ENCODE measurements at places on chromosomes 11 and 22.
A peak's percentile ranks its signal among the peaks of the same experiment; 100 is the strongest.

- DNase-seq = no peak
Observed at GRCh38 chr11:87901341-87901740, 273.9 kb downstream of the RAB38 start.

DNA sequence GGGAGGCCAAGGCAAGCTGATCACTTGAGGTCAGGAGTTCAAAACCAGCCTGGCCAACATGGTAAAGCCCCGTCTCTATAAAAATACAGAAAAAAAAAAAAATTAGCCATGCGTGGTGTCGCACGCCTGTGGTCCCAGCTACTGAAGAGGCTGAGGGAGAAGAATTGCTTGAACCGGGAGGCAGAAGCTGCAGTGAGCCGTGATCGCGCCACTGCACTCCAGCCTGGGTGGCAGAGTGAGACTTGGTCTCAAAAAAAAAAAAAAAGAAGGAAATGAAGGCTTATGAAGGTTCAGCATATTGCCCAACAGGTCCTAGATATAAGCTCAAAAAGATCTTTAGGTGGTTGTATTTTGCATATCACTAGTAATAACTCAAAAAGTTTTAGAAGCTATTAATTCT is 10.2 kb downstream of the ATL3 start:
- DNase-seq = no peak

DNA sequence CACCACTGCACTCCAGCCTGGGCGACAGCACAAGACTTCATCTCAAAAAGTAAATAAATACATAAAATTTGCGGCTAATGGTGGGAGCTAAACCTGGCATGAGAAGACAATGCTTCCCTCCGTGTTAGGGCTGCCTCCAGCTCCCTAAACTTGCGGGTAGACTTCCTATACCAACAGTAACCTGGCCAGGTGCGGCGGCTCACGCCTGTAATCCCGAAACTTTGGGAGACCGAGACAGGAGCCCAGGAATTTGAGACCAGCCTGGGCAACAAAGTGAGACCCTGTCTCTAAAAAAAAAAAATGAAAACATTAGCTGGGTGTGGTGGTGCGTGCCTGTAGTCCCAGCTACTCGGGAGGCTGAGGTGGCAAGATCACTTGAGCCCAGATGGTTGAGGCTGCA is 25.3 kb downstream of the SLC25A18 start:
- DNase-seq = no peak

GRCh38 chr11:61671527-61671926 is 8.7 kb upstream of the DAGLA start:
- DNase-seq = no peak

DNA sequence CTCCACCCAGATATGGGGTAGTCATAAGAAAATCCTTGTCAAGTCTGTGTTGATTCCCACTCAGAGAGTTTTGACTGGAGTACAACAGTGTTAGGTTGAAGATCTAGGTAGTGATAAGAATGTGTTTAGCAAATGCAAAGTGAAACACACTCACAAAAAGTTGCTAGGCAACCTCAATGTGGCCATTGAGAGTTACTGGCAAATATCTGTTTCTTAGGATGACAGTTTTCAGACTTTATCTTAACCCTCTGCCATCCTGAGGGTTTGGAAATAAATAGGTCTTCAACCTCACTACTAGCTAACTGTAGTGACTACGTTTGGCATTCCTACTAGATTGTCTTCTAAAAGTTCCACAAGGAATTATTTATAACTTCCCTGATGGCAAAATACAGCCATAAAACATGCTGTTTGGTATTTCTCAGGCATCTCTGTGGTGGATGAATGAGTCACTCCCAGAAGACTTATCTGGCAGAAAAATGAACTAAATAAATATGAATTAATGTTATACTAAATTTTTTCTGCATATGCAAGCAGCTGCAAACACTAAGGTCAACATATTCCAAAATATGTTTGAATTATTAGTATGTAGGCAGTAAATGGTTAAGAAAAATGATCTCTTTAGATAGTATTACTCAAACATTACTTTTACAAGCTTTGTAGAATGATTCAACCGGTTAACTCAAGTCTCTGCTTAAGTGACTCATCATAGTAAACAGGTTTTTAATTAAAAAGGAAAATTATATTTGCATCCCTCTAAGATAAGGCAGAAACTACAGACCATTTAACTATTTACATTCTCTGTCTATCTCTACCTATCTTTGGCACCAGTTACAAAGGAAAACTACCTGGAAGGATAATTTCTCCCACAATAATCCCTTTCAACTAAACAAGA is 17.1 kb upstream of the SYTL2 start:
- DNase-seq = no peak

DNA sequence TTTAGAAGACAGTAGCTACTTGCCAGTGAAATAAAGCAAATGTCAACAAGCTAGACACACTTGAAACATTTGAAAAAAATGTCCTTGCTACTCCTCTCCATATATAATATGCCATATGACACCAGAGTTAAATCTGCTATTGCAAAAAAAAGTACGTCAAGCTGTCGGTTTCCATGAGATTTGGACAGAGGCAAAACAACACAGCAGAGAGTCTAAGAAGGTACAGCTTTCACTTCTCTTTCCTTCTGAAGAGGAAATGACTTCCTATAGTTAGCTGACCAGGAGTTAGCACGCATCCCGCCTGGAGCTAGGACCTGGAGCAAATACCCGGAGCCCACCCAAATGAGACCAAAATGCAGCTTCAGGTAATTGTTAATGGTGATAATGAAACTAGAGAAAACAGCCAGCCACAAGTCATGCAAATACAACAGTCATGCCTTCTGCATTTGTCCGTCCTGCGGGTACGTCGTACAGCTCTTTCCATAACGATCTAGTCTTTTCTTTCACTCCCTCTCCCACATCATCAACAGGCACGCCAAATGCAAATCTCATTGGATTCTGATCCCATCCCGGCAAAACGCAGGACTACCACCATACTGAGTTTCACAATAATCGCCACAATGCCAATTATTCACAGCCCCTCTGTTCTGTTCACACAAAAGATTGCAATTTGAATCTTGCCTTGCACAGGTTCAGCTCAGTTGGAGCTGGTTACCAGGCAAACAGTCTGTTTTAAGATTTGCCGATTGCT is 395.0 kb upstream of the CCDC90B start:
- no peak for DNase-seq

- no peak for DNase-seq
Observed at GRCh38 chr11:70476669-70477068, 78.3 kb downstream of the CTTN start.

GRCh38 chr11:111472228-111472627 is 40.0 kb downstream of the BTG4 start:
- no peak for DNase-seq

DNA sequence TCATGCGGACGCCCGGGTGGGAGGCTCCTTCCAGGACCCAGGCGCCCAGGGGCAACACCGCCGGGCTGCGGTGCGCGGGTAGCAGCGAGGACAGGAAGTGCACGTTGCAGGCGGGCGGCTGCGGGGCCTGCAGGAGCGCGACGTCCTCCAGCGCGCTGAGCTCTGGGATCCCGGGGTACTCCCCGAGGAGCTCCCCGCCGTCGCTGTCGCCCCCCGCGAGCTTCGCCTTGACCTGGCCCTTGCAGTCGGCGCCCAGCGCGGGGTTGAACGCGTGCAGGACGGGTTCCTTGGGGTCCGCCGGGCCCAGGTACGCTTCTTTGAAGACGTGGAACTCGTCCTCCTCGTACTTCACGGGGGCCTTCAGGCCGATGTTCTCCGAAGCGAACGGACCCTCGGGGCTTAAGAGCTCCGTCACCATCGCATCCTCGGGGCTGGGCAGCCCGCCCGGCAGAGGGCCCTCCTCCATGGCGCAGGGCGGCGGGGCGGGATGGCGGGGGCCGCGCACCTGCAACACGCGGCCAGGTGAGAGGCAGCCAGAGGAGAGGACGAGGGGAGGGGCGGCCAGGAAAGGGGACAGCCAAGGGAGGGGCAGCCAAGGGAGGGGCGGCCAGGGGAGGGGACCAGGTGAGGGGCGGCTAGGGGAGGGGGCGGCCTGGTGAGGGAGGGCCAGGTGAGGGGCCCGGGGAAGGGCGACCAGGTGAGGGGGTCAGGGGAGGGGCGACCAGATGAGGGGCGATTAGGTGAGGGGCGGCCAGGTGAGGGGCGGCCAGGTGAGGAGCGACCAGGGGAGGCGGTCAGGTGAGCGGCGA is 921 bp downstream of the TESMIN start:
- peak; percentile 6 for DNase-seq

- DNase-seq = no peak
Observed at GRCh38 chr11:112566124-112566523, 305.5 kb upstream of the PLET1 start.

- DNase-seq = no peak
Observed at GRCh38 chr22:39176143-39176713, 23.7 kb upstream of the CBX7 start.

DNA sequence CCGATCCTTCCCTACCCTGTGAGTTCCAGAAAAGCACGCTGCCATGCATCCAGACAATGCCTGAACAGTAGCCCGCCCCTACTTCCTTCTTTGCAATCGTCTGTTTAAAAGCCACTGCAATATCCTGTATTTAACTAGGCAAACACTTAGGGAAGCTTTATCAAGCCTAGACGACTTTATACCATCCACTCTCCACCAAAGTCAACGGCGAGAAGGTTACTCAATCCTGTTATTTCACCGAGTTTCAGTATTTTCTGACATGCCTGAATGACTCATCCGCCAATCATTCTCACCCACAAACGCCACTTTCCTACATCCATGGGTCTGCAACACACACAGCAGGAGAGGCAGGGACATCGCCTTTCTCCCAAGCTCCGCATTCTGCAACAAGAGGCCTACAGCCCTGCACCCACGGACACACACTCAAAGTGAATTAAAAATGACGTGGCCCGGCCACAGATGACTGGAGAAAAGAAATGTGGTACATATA is 9.3 kb downstream of the CELSR1 start:
- DNase-seq = no peak

- DNase-seq = no peak
Observed at GRCh38 chr11:122864386-122865115, 18.0 kb upstream of the JHY start.

GRCh38 chr11:63672936-63673539 is 1.9 kb upstream of the ATL3 start:
- no peak for DNase-seq

GRCh38 chr11:12111549-12112520 is 1.4 kb downstream of the MICAL2 start:
- no peak for DNase-seq

- DNase-seq = peak; percentile 26
Observed at GRCh38 chr11:120801801-120802689, 221.9 kb upstream of the TBCEL start.

GRCh38 chr11:64238076-64238475 is 2.8 kb upstream of the FKBP2 start:
- no peak for DNase-seq

DNA sequence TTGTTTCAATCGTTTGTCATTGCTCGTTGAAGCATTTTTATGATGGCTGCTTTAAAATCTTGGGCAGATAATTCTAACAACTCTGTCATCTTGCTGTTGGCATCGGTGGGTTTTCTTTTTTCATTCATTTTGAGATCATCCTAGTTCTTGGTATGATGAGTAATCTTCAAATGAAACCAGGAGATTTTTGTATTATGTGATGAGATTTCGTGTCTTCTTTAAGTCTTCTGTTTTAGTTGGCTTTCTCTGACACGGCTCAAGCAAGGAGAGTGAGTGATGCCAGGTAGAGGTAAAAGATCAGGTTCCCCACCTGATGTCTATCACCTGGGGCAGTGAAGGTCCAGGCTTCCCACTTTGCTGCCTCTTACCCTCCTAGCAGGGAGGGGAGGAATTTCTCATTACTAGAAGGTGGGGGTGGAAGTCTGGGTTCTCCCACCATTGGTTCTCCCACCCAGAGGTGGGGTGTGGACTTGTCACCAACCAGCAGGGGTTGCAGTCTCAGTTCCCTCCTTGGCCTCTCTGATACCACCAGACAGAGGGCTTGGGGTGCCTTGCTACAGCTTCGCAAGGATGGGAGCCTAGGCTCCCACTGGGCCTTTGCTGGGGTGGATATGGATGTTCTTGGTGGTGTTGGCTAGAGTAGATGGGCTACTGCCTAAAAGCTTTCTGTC is 12.9 kb downstream of the CDC45 start:
- DNase-seq = no peak

DNA sequence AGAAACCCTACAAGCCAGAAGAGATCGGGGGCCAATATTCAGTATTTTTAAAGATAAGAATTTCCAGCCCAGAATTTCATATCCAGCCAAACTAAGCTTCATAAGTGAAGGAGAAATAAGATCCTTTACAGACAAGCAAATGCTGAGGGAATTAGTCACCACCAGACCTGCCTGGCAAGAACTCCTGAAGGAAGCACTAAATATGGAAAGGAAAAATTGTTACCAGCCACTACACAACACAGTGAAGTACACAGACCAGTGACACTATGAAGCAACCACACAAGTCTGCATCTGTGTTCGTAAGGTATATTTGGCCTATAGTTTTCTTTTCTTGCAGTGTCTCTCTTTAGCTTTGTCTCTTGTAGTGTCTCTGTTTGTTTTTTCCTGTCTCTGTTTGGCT is 29.0 kb downstream of the TMEM225 start:
- no peak for DNase-seq

GRCh38 chr11:28461338-28461737 is 353.1 kb downstream of the METTL15 start:
- DNase-seq = no peak

- DNase-seq = no peak
Observed at GRCh38 chr11:360326-361280, 8.7 kb upstream of the B4GALNT4 start.

GRCh38 chr11:23679981-23680380 is 816.9 kb upstream of the LUZP2 start:
- DNase-seq = no peak

DNA sequence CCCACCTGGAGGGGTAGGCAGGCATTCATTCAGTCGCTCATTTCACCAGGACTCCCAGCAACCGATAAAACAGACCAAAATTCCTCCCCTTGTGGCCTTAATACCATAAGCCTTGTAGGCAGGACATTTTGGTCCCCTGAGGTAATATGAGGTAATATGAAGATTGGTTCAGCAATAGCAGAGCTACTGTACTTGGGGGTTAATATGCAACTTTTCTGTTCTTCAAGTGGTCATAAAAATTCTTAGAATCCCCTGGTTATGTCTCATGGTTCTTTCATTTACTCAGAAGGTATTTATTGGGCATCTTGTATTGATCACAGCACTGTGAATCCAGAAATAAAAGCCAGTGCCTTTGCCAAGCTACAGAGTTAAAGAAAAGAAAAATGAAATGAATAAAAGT is 29.8 kb downstream of the SHISA8 start:
- DNase-seq = no peak

GRCh38 chr22:35850831-35851230 is 133.2 kb downstream of the APOL5 start:
- no peak for DNase-seq

GRCh38 chr22:26956371-26956770 is 299.0 kb downstream of the MIAT start:
- no peak for DNase-seq

GRCh38 chr11:45964911-45965389 is 42.5 kb downstream of the LARGE2 start:
- peak; percentile 18 for DNase-seq

DNA sequence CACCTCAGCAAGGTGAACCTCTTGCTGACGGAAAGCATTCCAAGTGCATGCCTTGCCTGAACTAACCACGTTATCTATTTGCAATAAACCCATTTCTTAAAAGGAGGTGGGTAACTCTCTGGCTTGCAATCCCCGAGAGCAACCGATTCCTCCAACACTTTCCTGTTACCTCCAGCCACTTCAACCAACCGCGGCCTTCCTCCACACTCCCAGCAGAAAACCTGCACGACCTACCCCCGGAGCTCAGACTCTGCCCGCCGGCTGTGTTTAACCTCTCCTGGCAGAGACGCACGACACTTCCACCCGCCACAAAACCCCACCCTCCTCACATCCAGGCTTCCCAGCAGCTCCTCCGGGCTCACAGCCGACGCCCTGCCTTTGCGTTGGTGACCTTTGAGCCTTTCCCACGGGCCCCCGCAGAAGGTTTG is 708 bp downstream of the SCO2 start:
- no peak for DNase-seq

All from T-helper 9 cell (primary cell).